ENCODE measurements at places on chromosomes 6 and 20.
A peak's percentile ranks its signal among the peaks of the same experiment; 100 is the strongest.

DNA sequence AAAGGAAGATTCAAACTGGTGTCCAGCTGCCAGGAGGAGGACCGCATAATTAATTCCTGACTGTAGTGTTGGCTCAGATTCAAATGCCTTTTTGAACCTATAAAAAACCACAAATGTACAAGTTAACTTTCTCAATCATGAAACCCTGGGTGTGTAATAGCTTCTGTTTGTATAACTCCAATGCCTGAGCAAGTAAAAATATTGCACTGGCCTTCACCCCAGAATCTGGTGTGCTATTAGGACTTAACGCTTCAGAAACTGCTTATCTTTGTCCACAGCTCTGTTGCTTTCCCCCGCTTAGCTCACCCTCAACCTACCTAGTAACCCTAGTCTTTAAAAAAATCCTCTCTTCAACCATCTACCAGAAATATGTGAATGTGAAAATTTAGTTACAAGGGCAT is 119.1 kb upstream of the MAP7 start:
- peak overlapping the region; percentile 28 for H3K27ac ChIP-seq
- no peak for DNase-seq
- no peaks in the 10 kb centered on the region for H3K27me3 ChIP-seq
- peaks cover 18% of the 10 kb centered on the region for H3K4me1 ChIP-seq
- H3K4me3 ChIP-seq, result no peak overlapping the region

GRCh38 chr6:63910863-63911551 is 275.4 kb downstream of the PHF3 start:
- no peak overlapping the region for H3K4me3 ChIP-seq
- H3K36me3 ChIP-seq, result no peaks in the 10 kb centered on the region
- no peaks in the 10 kb centered on the region for H3K4me1 ChIP-seq

- no peak for DNase-seq
- H3K27ac ChIP-seq, result peak overlapping the region; percentile 88
- no peaks in the 10 kb centered on the region for H3K36me3 ChIP-seq
- peaks cover 97% of the 10 kb centered on the region for H3K27me3 ChIP-seq
Measured at GRCh38 chr6:1390133-1390945, 963 bp downstream of the FOXF2 start.

DNA sequence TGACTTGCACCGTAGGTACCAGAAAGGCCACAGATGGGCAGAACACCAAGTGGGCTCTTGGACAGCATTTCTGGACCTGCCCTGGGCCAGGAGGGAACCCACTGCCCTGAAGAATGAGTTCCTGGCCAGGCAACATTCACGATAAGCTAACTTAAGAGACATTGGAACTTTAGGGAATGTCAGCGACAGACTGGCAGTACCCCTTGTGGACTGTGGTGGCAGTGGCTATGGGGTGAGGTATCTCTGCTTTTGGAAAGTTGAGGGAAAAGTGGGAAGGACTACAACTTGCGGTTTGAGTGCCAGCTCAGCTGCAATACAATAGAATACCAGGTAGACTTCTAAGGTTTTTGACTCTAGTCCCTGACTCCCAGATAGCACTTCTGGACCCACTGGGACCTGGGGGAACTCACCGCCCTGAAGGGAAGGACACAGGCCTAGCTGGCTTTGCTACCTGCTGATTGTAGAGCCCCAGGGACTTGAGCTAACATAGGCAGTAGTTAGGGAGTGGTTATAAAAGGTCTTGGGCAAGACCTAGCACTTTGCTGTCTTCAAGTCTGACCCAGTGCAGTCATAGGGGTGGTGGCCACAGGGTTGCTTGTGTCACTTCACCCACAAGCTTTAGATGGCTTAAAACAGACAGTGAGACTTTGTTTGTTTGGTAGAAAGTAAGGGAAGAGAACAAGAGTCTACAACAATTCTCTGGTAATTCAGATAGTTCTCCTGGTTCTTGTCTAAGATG is 617.6 kb downstream of the COL12A1 start:
- DNase-seq, result no peak
- no peaks in the 10 kb centered on the region for H3K27me3 ChIP-seq
- no peaks in the 10 kb centered on the region for H3K4me1 ChIP-seq
- no peaks in the 10 kb centered on the region for H3K36me3 ChIP-seq
- no peak overlapping the region for H3K4me3 ChIP-seq

- H3K4me1 ChIP-seq, result no peaks in the 10 kb centered on the region
- H3K27me3 ChIP-seq, result no peaks in the 10 kb centered on the region
- no peak overlapping the region for H3K27ac ChIP-seq
- H3K4me3 ChIP-seq, result no peak overlapping the region
- no peak for DNase-seq
Measured at GRCh38 chr6:131995917-131996316, 44.7 kb upstream of the CCN2 start.
